ENCODE measurements at places on chromosomes 12 and 14.

DNA sequence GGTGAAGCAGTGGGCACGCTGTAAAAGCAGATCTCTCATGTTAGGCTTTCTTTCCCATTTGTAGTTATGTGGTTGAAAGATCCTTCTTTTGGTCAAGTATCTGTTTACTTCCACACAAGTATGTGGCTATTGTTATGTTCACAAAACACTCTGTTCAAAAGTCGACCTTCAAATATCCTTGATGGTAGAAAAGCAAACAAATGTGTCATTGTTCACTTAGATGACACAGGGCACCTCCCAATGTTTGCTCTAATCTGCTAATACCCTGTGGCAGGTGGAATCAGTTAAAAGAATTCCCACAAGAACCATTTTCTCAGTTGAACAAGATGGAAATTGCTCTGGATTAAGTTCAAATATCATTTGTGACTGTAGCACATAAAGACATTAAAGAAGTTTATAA is 43.6 kb upstream of the NAA30 start:
- DNase-seq, result no peak

GRCh38 chr14:103108749-103109207 is 14.3 kb downstream of the EXOC3L4 start:
- DNase-seq, result no peak

DNA sequence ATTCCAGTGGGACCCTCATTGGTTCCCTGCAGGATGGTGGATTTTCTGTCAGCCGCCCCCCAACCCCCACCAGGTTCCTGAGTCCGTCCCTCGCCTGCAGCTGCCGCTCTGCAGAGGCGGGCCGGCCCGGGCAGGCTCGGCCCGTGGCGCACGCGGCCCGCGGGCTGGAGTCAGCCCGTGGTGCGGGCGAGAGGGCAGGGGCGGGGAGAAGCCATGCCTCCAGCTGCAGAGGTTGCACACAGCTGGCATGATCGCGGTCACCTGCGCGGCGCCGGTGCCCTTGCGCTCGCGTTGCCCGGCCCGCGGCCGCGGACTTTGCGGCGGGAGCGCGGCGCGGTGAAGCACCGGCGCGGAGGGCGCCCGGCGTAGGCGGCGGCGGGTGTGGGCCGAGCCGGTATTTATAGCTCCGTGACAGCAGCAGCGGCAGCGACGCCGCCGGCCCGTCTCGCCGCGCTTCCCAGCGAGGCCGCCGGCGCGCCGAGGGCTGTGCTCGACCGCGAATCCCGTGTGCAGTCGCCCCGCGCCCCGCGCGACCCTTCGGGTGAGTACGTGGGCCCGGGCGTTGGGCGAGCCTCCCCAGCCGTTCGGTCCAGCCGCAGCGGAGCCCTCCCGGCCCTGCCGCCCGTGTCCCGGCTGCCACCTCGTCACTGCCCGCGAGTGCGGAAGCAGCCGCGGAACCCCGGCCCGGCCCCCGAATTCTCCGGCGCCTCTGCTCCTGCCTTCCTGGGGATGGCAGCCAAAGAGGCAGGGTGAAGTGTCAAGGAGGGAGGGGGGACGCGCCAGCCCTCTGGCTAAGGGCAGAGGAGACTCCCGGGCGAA is at the start of gene TMEM117:
Gene TMEM117 (plus strand): TSS at position 426 of the 819 bp plus-strand sequence.
- DNase-seq, result peak; percentile 46

DNA sequence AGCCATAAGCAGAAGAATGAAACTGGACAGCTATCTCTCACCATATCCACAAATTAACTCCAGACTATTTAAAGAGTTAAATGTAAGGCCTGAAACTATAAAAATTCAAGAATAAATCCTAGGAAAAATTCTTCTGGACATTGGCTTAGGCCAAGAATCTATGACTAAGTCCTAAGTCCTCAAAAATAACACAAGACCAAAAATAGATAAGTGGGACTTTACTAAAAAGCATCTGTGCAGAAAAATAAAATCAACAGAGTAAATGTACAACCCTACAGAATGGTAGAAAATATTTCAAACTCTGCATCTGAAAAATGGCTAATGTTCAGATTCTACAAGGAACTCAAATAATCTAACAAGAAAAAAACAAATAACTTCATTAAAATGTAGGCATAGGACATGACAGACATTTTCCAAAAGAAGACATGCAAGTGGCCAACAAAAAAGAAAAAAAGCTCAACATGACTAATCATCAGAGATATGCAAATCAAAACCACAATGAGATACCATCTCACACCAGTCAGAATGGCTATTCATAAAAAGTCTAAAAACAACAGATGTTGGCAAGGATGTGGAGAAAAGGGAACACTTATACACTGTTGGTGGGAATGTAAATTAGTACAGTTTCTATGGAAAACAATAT is 61.0 kb upstream of the PPFIA2 start:
- DNase-seq, result no peak

DNA sequence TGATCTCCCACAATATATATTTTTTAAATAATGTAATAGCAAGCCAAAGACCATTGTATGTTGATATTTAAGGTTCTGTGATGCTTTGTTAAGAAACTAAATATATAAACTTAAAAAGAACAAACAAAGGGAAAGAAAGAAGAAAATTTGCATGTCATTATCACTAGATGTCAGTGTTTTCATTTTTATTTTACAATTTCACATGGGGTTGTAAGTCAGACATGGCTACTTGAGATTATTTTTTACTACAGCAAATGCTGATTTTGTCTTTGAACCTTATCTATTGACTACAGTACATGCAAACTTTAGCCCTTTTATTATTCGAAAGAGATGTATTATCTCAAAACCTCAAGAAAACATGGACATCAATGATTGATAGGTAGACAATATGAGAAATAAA is 36.1 kb downstream of the SLCO1C1 start:
- DNase-seq, result no peak

DNA sequence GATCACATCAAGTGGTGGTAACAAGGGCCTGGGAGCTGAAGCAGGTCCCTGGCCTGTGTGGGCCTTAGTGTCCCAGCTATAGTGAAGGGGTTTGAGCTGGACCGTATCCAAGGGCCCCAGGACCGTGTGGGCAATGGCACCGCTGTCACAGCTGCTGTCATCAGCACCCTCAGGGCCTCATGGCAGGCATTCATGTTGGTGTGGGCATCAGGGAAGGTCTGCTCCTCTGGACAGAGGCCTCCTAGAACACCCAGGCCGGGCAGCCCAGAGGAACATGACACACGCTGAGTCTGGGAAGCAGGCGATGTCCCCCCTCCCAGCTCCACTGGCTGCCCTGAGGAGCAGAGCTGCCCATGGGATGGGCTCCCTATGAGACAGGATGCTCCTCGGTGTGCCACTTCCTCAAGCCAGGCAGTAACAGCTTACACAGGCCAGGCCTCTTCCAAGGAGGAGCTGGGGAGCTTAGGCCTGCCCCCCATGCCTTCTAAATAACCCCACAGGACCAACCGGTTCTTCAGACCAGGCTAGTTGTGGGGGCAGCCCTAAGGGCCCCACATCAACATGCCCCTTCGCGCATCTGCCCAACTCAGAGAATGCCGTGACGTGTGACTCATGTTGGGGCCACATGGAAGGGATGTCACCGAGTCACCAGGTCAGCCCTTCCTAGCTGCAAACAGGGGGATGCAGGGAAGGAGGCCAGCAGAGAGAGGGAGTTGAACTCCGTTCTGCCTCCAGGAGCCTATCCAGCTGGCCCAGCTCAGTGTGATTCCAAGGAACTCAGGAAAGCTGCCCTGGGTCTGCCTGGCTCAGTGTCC is 80.4 kb downstream of the PITPNM2 start:
- DNase-seq, result no peak

DNA sequence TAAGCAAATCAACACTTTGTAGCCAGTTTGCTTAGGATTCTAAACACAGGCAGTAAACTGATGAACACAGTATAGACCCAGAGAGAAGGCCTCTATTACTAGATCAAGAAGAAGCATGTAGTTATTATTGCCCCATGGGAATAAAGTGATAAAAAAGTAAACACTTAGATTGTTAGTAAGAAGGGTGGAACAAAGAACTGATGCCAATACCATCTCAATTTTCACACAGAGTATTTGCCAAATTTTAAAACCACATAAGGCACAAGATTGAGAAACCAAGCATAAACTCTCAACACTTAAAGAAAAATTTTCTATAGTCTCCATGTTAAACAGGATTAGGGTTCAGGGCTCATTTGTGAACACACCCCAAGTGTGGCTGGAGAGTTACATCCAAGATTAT is 77.0 kb upstream of the SYT1 start:
- DNase-seq, result no peak

GRCh38 chr12:51662728-51663154 is 71.7 kb downstream of the SCN8A start:
- DNase-seq, result no peak

- DNase-seq, result no peak
Measured at GRCh38 chr14:61997161-61997560, 234.9 kb downstream of the SNAPC1 start.

DNA sequence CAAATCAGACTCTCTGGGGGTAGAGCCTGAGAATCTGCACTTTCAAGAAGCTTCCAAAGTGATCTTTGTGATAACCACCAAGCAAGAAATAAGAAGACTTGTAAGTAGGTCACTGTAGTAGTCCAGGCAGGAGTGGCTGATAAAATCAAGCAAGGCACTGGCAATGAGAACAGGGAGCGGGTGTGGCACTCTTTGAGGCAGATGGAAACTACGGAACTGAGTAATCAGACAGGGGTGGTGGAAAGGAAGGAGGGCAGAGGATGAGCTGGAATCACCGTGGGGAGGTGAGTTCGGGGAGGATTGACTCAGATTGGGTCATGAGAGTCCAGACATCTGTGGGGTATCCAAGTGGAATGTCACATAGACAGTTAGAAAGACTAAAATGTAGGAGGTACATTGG is 44.4 kb upstream of the PLXNC1 start:
- DNase-seq, result no peak

Measured in anterior cingulate cortex (tissue), 58 donors.